ENCODE measurements at places on chromosomes 1 and 21. TPM values are rescaled to one million over a fixed set of nuclear protein-coding genes. Genes with fewer than 3 reads are reported as not detected.

The TCHH gene
- polyA plus RNA-seq: not detected

GRCh38 chr21:28126521-28127174, 866.0 kb downstream of the LTN1 start:
- no peak for DNase-seq

The LMX1A gene
- not detected for polyA plus RNA-seq

GRCh38 chr21:34705011-34705410, 36.2 kb downstream of the CLIC6 start:
- no peak for DNase-seq

The LENEP gene
- polyA plus RNA-seq: not detected

The TIMM17A gene
- 34.7 TPM for polyA plus RNA-seq

GRCh38 chr1:55483523-55483922, 268.4 kb upstream of the USP24 start:
- no peak for DNase-seq

GRCh38 chr1:37458551-37458950, 15.8 kb upstream of the ZC3H12A start:
- no peak for DNase-seq

The PER3 gene
- polyA plus RNA-seq: 1.7 TPM

- DNase-seq: no peak
These were observed 353.6 kb downstream of the RRAGC start for GRCh38 chr1:38505944-38506343.

DNA sequence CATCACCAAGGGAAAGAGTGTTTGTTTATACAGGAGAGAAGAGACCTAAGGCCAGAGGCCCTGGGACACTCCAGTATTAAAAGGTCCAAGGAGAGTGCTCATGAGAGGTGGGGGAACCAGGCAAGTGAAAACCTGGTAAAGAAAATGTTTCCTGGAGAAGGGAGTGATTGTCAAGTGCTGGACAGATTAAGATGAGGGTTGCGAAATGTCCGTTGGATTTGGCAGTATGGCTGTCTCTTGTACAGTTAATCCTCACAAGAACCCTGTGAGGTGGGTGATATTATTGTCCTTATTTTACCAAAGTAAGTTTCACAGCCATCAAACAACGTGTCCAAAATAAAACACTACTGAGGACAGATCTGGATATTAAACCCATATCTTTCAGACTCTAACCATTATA, 44.2 kb downstream of the RPAP2 start:
- DNase-seq: no peak

The NUDT4B gene
- polyA plus RNA-seq: 6.5 TPM

GRCh38 chr1:180751921-180752320, 120.1 kb downstream of the XPR1 start:
- no peak for DNase-seq

The TTC24 gene
- 0.40 TPM for polyA plus RNA-seq

The CFAP141 gene
- polyA plus RNA-seq: not detected

DNA sequence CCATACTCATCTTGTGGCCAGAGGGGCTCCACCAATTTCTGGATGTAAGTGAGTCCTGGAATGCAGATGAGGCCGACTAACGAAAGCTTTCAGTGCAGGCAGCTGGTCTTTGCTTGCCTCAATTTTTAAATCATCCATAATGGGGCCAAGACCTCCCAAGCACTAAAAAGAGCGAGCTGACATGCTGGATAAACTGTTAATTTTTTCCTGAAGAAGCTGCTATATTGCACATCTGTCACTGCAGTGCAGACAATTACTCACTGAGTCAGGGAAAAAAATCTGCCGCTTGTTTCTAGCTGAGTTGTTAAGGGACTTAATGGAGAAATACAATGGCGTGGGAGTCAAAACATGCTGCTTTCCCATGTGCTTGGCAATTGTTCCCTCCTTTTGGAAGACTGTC, 205.5 kb downstream of the GPATCH2 start:
- DNase-seq: no peak

DNA sequence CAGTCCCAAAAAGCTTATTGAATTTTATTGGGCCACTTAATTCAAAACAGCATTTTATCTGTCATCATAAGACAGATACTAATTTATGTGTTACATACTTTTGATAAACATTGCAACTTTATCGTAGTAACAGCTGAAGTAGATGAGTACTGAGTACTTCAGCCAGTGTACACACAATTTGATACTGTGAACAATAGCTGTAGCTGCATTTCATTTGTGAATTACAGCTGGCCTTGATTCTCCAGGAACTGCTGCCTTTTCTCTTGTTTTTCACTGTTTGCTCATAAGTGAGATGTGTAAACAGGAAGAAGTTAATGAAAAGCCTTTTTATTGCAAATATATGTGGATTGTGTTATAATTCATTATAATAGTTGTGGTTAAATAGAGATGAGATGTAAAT, 10.2 kb downstream of the UAP1 start:
- DNase-seq: no peak

The TSACC gene
- polyA plus RNA-seq: 0.62 TPM

The KHDRBS1 gene
- polyA plus RNA-seq: 86.1 TPM

The KRTAP26-1 gene
- polyA plus RNA-seq: not detected

GRCh38 chr21:33478935-33479678, 667 bp downstream of the TMEM50B start:
- DNase-seq: no peak

DNA sequence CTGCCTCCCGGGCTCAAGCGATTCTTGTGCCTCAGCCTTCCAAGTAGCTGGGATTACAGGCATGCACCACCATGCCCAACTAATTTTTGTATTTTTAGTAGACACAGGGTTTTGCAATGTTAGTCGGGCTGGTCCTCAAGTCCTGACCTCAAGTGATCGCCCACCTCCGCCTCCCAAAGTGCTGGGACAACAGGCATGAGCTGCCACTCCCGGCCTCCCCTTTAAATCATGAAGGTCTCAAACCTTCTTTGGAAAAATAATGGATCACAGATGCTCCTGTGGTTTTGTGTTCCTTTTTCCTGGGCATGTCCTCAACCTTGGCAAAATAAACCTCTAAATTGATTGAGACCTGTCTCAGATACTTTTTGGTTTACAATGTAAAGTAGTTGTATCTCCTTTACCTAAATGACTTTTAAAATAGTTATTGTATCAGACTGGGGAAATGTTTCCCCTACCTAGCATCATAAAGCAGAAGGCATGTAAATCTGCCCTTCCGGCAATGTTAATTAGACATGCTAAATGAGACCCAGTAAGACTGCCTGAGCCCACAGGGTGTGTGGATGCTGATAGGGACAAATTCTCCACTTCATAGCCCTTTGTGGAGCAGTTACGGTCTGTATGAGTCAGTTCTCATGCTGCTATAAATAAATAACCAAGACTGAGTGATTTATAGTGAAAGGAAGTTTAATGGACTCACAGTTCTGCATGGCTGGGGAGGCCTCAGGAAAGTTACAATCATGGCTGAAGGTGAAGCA, 27.8 kb downstream of the CBR1 start:
- no peak for DNase-seq

DNA sequence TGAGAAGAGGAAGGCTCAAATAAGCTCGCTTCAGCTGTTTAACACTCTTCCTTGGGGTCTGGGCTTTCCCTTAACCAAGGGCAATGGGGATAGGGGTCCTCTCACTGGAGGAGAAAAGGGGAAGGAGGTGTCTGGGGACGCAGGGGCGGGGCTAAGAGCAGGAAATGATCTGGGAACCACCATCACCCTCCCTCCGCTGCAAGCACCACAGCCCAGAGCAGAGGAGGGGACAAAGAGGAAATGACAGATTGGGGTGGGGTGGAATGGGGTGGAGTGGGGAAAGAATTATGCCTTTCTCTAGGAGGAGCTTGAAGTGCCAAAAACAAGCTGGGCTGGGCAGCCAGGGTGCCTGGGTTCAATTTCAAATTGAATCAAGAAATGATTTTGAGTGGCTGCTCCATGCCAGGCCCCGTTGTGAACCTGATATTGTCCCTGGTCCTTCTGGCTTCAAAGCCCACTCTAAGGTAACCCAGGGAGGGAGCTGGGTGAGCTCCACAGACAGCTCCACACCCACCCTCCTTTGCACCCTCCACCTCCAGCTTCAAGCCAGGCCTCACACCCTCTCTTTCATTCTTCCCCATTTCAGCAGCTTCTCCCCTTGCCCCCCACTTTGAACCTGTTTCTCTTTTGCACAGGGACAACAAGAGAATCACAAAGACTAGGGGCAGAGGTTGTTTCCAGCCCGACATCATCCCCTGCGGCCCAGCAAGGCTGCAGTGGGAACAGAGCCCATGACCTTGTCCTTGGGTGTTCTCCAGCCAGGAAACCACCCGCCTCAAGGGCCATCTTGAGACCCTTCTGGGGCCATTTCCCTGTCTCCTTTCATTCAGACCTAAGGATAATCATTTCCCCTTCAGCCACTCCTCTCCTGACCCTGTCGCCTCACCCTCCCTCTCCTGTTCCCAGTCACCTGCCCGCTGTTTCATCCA, 1.1 kb downstream of the ARHGAP30 start:
- peak; percentile 86 for DNase-seq

DNA sequence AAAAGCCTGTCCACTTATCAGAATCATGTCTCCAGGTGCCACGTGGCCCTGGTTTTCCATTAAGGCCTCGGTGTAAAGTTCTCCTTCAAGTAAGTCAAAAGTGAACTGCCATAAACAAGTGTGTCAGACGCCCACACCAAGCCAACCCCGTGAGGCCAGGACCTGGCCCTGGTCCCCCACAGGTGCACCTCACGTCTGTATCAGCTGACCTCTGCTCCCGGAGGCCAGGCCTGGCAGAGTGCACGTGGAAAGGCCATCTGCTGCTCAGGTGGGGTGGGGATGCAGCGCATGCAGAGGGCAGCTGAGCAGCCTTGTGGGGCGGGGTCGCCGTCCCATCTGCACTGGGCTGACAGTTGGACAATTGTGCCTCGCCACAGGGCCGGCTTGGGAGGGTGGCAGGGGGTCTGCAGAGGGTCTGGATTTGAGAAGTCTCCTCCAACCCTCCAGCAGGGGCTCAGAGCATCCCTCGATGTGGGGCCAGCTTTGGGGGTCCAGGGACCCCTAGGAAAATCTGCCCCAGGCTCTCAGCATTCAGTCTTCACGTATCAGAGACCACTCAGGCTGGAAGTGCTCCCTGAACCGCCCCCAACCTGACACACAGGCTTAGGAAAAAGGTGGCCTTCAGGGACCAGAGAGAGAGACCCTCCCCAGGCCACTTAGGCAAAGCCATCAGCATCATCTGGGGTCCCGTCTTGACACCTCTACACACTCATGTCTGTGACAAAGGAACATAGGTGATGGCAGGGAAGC, 3.0 kb downstream of the SLC19A1 start:
- no peak for DNase-seq

DNA sequence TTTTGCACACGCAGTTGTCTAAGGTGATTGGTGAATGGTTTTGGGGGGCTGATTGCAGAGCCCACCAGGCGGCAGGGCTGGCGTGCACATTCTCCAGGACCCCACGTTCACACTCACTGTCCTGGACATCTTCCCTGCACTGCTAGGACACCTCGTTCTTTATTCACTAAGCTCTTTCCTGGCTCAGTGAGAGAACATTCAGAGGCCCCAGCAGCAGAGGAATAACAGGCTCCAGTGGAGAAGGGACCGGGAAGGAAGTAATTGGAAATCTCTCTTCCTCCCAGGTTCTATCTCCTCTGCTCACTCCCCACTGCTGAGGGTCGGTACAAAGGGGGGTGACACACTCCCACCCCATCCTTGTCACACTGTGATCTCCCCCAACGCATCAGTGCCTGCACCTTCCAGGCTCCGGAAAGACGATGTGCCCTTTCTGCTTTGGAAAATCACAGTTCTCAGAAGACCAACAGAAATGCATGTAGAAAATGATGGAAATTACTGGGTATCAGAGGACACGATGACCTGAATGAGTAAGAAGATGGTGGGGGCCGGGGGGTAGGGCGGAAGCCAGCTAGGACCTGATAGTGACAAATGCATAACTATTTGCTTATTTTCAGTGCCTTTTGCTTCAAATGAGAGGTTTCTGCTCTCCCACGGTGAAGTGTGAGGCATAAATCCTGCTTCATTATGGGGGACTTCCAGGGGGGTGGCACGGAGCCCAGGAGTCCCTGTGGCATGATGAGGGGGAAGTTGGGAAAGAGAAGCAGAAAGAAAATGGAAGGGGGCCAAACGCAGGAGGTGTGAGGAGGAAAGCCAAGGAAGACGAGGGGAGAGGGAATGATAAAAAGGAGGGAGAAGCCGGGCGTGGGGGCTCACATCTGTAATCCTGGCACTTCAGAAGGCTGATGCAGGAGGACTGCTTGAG, 25.2 kb upstream of the KIF26B start:
- DNase-seq: no peak

DNA sequence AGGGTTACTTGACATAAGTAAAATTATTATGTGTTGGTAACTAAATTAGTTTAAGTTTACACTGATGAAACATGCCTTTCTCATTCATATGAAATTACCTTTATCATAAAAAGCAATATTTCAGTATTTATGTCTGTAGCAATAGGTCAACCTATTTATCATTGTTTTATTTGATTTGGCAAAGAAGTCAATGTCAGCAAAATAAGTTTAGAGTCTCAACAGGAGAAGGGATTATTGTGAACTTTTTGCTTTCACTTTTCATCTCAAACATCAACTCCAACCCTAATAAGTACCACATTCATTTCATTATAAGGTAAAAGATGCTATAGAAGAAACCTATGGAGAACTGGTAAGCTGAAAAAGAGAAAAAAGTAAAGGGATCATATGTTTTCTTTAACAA, 1015.4 kb upstream of the ADGRL4 start:
- no peak for DNase-seq

- DNase-seq: no peak
These were observed 94.2 kb downstream of the PLXNA2 start for GRCh38 chr1:208149776-208150514.

The RNF186 gene
- polyA plus RNA-seq: not detected

The PTGFR gene
- polyA plus RNA-seq: not detected

- no peak for DNase-seq
These were observed 6.2 kb upstream of the ASPM start for GRCh38 chr1:197152662-197153061.

The TSPAN1 gene
- not detected for polyA plus RNA-seq

GRCh38 chr1:30856260-30856790, 52.2 kb downstream of the SDC3 start:
- no peak for DNase-seq

- no peak for DNase-seq
These were observed 235.9 kb upstream of the IRF2BP2 start for GRCh38 chr1:234845836-234846235.

GRCh38 chr1:177228693-177229065, 57.9 kb downstream of the BRINP2 start:
- no peak for DNase-seq

GRCh38 chr1:152086760-152087159, 2.1 kb downstream of the TCHHL1 start:
- no peak for DNase-seq

GRCh38 chr1:216047811-216048572, 375.3 kb downstream of the USH2A start:
- no peak for DNase-seq

The GLMN gene
- 10.8 TPM for polyA plus RNA-seq
